Fibroblast of gingiva (primary cell): ENCODE measurements at places on chromosomes 5 and 9.

GRCh38 chr5:132813599-132814502 is 749 bp downstream of the SOWAHA start:
- DNase-seq = no peak

DNA sequence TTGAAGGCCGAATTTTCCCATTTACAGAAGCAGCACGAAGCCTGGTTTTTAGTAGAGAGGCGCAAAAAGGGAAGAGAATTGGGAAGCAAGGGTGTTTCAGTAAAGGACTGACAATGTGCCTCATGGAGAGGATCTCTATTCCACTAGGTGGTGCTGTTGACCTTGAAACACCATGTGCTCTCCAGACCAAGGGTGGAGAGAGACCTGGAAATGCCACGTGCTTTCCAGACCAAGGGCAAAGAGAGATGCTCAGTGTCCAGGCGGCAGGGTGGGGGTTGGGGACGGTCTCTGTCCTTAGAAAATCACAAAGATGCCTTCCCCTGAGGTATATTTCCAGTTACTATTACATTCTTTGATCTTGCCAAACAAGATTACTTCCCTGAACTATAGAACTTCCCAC is 425.3 kb downstream of the CSNK1G3 start:
- peak; percentile 51 for DNase-seq

DNA sequence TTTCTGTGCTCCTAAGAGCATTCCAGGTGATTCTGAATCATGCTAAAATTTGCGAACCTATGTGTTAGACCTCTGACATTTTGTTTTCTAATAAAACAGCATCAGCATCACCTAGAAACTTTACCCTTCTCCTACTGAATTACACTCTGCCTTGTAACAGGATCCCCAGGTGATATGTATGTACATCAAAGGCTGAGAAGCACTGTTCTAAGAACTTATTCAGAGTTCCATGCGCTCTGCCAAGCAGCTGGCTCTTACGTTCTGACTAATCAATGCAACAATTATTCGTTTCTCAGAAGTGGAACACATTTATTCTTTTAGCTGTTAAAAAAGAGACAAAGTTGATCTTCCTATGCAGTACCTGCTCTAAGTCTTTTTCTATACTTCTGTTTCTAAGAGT is 228.6 kb downstream of the SLF1 start:
- DNase-seq = no peak

DNA sequence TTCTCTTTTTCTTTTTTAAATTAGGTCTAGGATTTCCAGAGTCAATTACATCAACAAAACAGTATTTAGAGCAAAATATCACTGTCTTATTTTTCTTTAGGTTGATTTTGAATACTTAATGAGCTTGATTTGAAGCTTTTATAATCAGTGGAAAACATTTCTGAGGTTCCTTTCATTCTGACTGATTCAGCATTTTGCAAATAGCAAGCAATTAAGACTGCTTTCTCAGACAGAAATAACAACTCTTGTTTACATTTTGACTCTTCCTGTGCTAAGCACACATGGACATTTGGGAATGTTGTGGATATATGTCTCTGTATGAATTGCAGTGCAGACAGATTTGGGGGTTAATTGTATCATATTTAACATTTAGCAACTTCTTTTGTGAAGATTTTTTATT is 22.2 kb upstream of the MCCC2 start:
- DNase-seq = no peak

DNA sequence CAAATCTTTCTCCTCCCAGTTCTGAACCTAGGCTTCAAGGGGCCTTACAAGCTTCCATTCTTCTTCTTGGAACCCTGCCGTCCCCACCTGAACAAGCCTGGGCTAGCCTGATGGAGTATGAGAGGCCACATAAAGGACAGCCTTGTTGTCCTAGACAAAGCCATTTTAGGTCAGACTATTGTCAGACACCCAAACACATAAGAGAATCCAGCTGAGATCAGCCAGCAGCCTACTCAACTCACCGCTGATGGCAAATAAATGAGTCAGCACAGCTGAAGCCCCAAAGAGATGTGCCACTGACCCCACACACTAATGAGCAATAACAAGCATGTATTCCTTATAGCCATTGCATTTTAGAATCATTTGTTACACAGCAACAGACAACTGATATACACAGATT is 33.8 kb downstream of the SVEP1 start:
- DNase-seq = no peak

GRCh38 chr9:108755979-108756378 is 99.8 kb downstream of the ACTL7B start:
- DNase-seq = no peak

DNA sequence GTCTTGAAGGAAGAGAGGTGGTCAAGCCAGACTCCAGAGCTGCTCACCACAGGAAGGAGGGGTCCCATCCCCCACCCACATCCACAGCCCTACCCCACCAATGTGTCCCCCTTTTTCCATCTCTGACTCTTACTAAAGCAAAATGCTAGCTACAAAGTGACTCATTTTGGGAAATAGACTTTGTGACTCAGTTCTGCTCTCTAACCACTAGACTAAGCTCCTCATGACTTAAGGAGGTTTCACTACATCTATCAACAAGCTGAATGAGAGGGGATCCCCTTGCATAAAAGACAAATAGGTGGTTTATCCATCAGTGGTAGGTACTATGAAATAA is 35.1 kb upstream of the ADRB2 start:
- no peak for DNase-seq

- peak; percentile 54 for DNase-seq
Measured at GRCh38 chr5:108418197-108418596, 36.3 kb upstream of the FBXL17 start.

- DNase-seq = no peak
Measured at GRCh38 chr9:92402360-92402759, 2.0 kb downstream of the OGN start.

GRCh38 chr5:170758481-170758880 is 25.0 kb upstream of the GABRP start:
- DNase-seq = no peak

DNA sequence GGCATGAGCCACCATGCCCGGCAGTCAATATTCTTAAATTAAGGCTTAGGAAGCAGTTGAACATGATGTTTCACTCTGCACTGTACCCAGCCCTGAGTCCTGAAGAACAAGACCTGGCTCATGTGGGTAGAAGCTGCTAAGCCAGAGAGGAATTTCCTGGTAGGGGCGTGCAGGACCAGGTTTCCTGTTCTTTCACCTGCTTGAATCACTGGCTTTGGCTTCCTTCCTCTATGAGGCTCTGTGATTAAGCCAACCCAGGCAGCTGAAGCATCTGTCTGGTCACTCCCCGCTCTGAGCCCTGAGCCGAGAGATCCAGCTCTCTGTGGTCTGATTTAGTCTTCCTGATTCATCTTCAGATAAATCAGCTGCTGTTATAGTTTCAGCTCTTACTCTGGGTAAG is 29.1 kb downstream of the CFAP77 start:
- no peak for DNase-seq

- DNase-seq = peak; percentile 25
Measured at GRCh38 chr9:115210699-115211098, 92.7 kb upstream of the TNC start.

GRCh38 chr9:133916159-133916541 is 76.0 kb downstream of the VAV2 start:
- DNase-seq = no peak

GRCh38 chr5:169744336-169744735 is 107.3 kb downstream of the DOCK2 start:
- peak; percentile 47 for DNase-seq

- no peak for DNase-seq
Measured at GRCh38 chr5:113632996-113633395, 119.5 kb downstream of the YTHDC2 start.

GRCh38 chr5:95988094-95988493 is 26.4 kb upstream of the ELL2 start:
- no peak for DNase-seq

GRCh38 chr9:135920256-135920930 is 13.0 kb upstream of the CAMSAP1 start:
- DNase-seq = no peak

DNA sequence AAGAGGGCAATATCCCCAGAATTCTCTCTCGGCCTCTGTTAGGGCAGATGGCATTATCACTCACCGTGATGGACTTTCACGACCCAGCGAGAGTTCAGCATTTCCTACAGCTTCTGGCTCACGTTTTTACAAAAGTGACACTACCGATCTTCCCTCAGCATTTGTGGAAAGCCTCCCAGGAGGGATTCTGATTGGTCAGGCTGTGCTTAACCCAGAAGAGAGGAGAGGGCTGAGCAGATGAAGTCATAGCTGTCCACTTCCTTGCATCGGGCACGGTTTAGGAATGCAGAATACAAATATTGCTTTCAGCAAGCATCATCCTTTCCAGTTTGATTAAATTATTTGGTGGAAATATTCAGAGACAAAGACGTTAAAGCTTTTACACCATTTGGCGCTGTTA is 277.4 kb upstream of the MSX2 start:
- no peak for DNase-seq

DNA sequence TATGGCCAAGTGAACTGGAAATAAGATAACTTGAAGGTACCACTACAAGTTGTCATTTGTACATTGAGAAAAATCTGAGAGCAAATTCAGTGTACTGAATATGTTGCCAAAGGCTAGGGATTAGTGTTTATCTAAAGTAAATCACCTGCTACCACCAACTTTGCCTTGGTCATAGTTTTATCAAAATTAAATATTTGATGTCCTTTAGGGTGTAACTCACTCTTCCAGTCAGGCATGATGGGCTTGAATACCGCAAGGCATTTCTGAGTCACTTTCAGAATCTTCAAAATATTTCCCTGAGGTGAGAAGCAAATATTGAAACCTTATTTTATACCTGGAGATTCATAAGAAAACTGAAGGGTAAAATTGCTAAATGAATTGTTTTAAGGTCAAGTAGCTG is 1338.6 kb upstream of the ACO1 start:
- no peak for DNase-seq

GRCh38 chr5:151680944-151681427 is 5.7 kb downstream of the SPARC start:
- DNase-seq = peak; percentile 67

DNA sequence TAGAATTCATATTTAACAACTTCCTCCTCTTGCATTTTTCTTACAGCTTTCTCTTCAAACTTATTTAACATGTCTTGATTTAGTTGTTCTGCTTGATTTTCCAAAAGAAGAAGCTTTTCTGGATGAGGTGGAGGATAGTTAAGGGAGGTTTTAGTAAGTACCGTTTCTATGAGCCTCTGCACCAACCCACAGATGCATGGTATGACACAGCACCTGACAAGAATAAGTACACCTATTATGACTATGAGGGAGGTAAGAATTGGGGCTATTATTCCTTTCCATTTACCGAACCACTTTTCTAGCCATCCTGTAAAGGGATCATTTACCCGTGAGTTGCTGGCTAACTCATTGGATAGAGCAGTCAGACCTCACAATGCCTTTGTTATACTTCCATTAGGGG is 2.5 kb upstream of the HMGCS1 start:
- no peak for DNase-seq

GRCh38 chr5:138159666-138160065 is 18.8 kb downstream of the BRD8 start:
- no peak for DNase-seq

DNA sequence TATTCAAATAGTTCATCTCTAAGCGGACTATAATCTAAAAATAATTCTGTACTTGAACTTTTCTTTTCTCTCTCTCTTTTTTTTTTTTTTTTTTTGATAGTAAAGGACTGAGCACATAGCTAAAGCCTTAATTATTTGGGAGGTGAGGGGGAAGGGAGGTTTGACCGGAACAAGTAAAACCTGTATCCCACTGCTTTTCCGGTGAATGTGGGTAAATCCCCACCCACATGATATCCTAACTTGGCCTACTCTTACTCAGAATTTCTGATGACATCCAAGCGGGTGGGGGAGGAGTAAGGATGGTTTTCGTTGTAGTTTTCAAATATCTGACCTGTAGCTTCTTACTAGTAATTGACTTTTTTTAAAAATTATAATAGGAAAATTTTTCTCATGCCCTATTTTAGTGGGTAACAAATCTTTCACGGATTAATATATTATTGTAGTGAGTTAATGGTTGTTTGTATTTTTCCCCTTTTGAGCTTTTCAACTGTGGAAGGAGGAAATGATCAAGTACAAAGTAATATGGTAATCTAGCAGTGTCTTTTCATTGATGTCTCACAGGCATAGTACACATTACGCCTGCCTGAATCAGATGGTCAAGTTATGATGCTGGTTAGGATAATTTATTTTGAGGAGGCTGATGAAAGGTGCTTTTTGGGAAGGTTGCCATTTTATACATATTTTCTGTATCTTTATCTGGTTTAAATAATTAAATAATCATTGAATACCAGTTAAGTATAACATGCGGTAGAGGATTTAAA is 2.2 kb upstream of the ELL2 start:
- no peak for DNase-seq

- no peak for DNase-seq
Measured at GRCh38 chr9:34688329-34689115, 2.6 kb downstream of the CCL19 start.

DNA sequence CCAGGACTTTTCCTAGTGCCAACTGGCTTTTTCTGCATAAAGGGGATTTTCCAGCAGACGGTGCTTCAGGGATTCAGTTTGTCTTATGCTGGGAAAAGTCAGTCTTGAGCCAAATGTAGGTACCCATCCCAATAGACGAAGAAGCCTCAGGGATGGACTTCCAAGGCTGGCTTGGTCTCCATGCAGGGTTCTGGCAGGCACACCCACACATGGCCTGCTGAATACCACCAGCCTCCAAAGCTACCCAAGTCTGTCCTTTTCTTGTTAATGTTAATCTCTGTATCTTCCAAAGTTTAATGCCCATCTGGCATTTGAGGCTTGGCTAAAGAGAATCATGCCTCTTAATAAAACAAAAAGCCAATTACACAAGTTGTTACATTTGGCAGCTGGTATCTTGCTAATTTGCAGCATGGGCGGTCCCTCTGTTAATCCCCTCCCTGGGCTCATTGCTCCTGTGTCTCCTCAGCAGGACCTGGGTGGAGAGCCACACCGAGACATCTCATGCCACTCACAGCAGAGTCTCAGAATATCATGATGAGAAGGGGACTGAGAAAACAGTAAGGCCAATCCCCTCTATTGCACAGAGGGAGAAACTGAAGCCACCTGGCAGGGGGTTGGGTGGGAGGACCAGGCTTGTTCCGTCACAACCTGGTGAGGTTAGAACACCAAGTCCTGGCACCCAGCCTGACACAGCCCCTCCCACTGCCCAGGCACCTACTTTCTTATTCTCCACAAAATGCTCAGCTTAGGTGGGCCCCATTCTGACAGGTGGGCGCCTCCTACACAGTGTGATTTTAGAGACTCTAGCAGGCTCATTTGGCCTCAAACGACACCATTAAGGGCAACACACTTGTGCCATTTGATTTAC is 243.2 kb downstream of the FSTL4 start:
- DNase-seq = no peak
